Ammon's horn (tissue), 1 donor: ENCODE measurements at places on chromosomes 1 and 21.

GRCh38 chr1:39539252-39539790 lies 37.3 kb downstream of the PABPC4 start:
- DNase-seq = peak; percentile 89

DNA sequence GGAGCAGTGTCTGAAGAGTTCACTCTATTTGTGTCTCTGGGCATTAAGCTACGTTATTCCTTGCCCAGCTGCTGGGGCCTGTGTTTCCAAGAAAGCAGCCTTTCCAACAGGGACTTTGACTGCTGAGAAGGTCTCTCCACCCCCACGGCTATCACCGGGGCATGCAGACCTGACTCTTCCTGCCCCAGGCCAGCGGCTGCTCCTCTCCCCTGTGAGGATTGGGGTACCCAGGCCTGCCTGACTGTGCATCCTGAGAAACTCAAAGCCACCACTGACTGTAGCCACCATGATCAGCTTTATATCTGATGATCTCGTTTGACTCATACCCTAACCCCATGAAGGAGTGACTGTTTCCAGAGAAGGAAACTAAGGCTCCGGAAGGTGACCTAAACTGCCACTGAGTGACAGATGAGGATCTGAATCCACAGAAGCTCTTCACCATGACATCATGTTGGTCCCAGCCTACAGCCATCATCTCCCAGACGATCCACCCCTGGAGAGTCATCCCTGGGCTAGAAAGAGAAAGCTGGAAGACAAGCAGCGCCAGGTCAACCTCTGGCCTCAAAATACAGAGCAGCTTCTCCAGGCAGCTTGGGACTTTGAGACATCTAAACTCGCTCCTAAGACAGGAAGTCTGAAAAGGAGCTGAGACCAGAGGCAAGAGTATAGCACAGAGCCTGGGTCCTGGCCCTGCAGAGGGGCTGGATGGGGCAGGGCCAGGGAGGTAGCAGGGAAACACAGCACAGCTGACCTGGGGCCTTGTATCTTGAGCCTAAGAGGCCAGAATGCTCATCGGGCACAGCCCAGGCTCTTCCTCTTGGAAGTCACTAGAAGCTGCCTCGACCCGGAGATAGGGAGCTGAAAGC lies 244.0 kb upstream of the VAMP3 start:
- DNase-seq = no peak

DNA sequence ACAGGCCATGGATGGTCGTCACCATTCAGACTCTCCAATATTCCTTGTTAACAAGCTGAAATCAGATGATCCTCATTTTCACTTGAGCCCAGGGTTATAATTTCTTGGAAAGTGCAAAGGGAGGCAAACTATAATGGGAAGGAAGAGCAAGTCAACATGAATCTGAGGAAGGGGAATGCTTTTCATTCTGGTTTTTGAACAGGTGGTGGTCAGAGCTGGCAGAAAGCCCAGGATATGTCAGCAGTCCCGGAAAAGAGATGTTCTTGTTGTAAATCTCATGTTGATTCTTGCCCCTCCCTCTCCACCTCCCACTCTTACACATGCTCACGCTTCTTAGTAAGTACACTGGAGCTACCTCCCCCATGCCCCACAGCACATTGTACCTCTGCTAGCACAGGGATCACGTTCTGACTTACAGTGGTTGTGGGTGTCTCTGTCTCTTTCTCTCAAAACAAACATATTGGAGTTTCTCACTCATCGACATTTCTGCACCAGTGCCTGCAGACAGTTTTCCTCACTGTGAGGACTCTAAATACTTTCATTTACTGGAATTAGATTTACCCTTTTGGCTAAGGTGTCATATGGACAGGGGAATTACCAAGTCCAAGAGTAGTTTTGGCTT lies 77.6 kb downstream of the XCL2 start:
- DNase-seq = peak; percentile 37

- DNase-seq = peak; percentile 47
Measured at GRCh38 chr1:25140073-25140797, 92.1 kb downstream of the SYF2 start.

DNA sequence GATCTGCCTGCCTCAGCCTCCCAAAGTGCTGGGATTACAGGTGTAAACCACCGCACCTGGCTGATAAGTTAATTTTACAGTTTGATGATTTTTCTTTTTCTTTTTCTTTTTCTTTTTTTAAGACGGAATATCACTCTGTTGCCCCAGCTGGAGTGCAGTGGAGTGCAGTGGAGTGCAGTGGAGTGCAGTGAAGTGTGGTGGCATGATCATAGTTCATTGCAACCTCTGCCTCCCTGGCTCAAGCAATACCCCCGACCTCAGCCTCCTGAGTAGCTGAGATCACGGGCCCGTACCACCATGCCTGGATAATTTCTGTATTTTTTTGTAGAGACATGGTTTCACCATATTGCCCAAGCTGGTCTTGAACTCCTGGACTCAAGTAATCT lies 84.4 kb upstream of the CXADR start:
- DNase-seq = no peak
